ENCODE measurements at places on chromosomes 12 and 14.

- DNase-seq = no peak
Observed at GRCh38 chr12:88299567-88300101, 157.5 kb downstream of the TMTC3 start.

DNA sequence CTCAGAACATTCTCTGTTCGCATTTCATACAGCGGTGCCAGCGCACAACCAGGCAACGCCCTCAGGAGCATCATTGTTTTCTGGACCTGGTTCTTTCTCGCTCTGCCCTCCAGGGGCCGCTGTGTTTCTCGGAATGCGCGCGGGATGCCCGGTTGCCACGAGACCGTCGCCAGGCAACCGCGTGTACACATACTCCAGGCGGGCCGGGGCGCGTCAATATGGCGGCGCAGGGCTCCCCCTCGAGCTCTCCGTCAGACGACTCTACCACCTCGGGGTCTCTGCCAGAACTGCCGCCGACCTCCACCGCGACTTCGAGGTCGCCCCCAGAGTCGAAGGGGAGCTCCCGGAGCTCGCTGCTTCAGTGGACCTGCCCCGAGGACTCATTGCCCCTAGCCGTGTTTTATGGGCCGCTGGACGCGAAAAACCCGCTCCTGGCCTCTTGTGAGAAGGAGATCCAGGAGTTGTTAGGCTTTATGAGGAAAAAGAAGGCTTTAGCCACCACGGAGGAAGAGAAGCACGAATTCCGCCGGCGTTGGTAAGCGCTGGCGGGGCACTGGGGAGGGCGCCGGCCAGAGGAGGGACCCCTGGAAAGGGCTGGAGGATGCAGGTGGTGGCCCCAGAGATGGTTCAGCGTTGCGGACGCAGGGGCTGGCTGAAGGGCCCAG is at the start of gene CFAP54:
CFAP54 (plus strand) TSS at position 186 of the 665 bp plus-strand sequence; CDS start at position 219, 33 bp downstream.
- peak; percentile 93 for DNase-seq

GRCh38 chr14:106378191-106378590 is 851.8 kb downstream of the TMEM121 start:
- DNase-seq = no peak

DNA sequence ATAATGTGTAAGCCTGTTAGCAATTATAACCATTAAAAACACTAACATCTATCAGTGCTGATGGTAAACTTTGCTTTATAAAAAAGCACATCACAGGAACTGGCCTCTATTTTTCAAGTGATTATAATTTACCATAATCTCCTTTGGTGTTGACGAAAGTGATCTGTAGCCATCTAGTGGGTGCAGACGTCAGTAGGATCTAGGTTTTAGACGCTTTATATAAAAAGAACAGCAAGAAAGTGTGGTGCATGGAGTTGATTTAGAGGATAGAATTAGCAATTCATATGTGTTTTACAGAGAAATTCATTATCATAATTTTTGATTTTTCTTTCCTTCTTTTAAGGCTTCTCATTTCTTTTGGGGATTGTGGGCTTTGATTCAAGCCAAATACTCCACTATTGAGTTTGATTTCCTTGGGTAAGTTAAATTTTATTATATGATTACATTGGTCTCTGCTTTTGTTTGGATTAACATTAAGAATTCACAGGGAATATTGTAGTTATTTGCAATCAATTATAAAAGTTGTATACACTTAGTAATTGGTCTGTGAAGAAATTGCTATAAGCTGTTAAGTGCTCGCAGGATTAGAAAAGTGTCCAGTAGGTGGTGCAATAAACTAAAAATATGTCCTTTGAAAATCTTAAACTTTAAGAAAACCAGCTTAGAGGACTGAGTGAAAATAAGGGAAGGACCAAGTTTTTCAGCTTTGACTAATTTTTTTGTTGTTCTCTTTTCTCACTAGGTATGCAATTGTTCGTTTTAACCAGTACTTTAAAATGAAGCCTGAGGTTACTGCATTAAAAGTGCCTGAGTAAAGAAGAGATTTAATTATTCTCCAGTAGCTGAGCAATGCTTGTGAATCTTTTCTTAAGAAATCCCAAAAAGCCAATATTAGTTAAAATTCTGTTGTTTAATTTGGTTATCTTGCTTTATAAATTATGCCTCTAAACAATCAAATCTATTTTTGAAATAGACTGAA is 59.5 kb downstream of the ETNK1 start:
- no peak for DNase-seq

GRCh38 chr12:52347016-52347415 is 20.3 kb downstream of the KRT85 start:
- DNase-seq = no peak

All from right kidney (tissue), 9 donors.